Spinal cord (tissue), 10 donors: ENCODE measurements at places on chromosomes 5 and 9.

DNA sequence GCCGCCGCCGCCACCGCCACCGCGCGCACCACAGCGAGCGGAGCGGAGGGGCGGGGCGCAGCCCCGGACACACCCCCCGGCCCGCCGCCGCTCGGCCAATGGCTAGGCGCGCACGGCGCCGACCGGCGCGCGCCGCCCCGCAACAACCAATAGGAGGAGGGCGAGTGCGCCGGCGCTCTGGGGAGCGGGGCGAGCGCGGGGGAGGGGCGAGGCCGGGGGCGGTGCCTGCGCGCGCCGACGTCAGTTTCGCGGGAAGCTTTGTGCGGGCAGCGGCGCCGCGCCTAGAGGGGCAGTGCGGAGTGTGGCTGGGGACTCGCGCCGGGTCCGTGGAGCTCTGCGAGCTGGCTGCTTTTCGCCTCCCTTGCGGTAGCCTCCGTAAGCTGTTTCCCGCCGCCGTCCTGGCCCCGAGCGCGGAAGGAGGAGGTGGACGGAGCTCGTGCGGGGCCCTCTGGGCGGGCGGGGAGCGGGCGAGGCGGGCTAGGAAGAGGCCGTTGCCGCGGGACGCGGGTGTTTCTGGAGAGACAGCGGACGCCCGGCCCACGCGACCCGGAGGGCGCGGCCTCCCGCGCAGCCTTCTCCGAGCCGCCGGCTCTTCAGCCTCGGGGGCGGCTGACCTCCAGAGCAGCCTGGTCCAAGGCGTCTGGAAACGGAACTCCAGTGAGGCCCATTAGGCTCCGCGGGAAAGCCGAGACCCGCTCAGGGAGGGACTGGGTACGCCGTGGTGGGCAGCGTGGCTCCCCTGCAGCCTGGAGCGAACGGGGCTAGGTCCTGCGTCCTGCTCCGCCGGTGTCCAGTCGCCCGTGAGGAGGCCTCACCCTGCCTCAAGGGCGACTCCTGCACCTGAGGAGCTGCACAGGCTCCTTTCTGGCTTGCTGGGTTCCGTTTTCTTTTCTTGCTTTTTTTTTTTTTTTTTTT lies at the start of gene ZMYND19:
Gene ZMYND19, minus strand, starts transcription at position 44 of the 915 bp plus-strand sequence. CDS start 249 bp downstream, outside the sequence.
- DNase-seq: peak; percentile 81

DNA sequence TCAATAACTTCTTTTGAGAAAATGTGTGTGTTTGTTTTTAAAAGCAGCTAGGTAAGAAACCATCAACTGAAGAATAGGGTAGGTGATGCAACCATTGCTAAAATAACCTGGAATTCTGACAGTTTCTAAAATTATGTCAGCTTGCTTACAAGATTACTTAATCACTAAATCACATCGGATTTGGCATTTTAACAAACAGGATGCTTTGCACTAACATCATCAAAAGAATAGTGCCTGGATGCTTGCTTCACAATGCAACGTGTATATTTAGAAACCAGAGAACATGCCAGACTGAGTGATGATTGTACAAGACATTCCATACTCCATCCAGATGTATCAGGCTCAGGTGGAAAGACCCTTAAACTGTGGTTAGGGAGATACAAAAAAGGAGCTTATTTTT lies 43.9 kb downstream of the PAM start:
- DNase-seq: no peak

DNA sequence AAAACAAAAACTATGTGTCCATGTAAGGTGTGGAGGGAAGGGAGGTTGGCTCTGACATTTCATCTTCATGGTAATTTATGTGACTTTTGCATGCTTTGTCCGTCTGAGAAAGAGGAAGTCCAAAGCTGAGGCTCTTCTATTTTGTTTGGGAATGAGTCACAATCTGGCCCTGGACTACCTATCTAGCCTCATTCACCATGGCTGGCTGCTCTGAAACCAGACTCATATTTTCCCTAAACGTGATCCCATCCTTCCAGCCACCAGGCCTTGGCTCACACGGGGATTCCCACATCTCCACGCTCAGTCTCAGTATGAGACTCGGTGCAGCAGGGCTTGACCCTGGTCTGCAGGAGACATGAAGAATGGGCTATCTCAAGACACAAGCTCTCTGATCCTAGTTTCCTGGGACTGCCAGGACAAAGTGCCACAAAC lies 672.8 kb downstream of the ACTL7B start:
- no peak for DNase-seq

DNA sequence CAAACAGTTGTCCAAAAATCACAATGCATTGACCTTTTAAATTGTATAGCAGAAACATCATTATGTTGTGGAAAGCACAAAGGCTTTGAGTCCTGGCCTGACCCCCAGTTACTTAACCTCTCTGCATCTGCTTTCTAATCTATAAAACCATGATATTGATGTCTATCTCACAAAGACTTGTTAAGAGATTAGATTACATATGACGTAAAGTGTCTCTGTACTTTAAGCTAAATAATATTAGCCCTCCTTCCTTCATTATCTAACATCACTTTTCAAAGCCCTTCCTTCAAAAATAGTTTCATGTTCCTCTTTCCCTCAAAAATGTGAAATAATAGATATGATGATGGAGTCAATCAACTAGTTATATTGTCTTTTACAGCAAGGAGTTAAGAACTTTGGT lies 3.4 kb downstream of the ADAMTS6 start:
- DNase-seq: no peak

DNA sequence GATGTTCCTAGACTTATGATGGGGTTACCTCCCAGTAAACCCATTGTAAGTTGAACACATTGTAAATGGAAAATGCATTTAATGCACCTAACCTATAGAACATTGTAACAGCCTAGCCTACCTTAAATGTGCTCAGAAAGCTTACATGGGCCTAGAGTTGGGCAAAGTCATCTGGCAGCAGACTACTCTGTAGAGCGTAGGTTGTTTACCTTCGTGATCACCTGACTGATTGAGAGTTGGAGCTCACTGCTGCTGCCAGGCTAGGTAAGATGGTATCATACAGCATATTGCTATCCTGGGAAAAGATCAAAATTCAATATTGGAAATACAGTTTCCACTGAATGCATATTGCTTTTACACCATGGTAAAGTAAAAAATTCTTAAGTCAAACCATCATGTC lies 95.4 kb downstream of the HTR4 start:
- no peak for DNase-seq

GRCh38 chr5:154198611-154199230 lies 8.2 kb downstream of the GALNT10 start:
- no peak for DNase-seq

DNA sequence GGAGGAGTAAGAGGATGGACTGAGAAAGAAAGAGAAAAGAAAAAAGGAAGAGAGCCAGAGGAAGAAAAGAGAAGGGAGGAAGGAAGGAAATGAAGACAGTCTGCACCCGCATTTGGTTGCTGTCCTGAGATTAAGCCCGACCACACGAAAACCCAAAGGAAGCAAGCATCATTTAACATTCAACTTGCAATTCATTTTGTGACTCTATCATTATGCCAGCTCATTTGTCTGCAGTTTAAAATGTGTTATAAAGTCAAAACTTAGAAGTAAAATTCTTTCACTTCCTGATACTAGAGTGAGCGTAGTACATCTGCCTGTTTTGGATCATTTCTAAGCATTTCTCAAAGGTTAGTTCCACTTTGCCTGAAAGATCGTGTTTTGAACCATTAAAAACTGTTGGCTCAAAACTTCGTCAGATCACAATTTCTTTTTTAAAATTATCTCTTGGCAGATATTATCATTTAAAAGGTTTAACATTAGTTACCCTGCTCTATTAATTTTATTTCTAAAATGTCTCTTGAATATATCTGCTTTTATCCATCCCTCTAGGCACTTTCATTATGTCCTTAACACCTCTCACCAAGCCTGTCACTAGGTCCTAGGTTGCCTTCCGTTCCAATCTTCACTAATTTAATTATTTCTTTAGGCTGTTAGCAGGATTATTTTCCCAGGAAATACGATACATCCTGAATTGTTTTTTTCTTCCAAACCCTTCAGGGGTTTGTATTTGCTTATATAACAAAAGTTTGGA lies 240.9 kb downstream of the TLE4 start:
- no peak for DNase-seq

- peak; percentile 51 for DNase-seq
These were observed 64.4 kb downstream of the FAM114A2 start for GRCh38 chr5:153974131-153974812.

- no peak for DNase-seq
These were observed 221.3 kb downstream of the GRIA1 start for GRCh38 chr5:153711755-153712154.

GRCh38 chr5:96297290-96297689 lies 135.8 kb downstream of the PCSK1 start:
- no peak for DNase-seq

DNA sequence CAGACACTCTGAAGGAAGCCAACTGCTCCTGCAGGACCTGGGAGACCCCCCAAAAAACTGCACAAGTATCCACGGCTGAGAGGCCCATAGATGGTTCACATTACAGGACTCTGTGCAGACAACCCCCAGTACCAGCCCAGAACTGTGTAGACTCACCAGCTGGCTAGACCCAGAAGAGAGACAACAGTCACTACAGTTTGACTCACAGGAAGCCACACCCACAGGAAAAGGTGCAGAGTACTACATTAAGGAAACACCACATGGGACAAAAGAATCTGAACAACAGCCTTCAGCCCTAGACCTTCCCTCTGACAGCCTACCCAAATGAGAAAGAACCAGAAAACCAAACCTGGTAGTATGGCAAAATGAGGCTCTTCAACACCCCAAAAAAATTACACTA lies 281.2 kb upstream of the RGMB start:
- no peak for DNase-seq

GRCh38 chr9:70259512-70259802 lies 679 bp downstream of the SMC5 start:
- no peak for DNase-seq

- no peak for DNase-seq
These were observed 108.7 kb upstream of the NFIL3 start for GRCh38 chr9:91532325-91532724.

GRCh38 chr9:2126331-2126803 lies 111.2 kb downstream of the SMARCA2 start:
- DNase-seq: peak; percentile 28

GRCh38 chr9:134600836-134601638 lies 40.6 kb upstream of the COL5A1 start:
- DNase-seq: no peak

DNA sequence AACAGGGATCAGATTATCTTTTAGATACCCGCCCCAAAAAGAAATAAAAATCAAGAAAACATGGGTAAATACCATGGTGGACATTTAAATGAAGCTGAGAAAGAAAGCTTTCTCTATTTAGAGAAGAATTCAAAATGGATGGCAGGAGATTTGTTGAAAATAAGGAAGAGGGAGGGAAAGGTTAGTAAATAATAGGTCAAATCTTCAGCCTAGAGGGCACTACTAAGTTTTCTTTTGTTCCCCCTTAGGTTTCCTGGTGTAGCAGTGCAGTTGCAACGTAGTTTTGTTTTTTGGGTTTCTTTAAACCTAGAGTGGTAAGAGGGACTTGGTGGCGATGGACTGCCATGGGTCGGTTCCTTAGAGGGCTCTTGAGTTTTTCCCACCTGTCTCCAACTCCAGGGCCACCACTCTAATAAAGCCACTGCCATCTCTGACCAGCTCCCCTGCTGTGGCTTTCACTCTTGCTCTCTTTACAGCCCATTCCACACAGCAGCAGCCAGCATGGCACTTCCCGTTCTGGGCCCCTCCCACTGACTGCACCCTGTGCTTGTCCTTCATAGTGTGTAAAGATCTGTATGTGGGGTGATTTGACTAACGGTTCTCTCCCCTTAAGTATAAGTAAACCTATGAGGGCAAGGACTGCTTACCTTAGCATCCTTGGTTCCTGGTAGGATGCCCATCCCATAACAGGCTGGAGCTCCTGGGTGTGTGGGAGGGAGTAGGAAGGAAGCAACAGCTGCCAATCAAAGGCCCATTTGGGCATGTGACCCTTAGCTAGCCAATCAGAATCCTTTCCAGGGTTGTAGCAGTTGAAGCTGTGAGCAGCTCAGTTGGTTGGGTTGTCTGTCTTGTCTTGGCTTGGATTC lies 118.3 kb downstream of the SLC1A3 start:
- no peak for DNase-seq

DNA sequence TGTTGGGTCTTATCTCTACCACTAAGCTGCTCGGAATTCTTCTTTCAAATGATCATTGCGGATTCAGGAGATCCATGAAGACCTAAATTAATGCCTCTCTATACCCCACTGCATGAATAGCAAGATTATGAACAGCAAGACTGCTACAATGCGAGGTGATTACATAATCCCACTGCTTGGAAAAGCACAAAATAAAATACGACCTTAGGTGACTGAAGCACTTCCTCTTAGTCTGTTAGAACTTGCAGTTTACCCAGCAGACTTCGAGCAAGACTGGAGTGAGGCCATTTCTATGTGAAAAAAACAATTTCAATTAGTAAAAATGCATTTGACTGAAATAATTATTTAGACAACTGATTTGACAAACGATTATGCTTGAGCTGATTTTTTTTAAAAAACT lies 59.8 kb downstream of the SH3RF2 start:
- DNase-seq: no peak

DNA sequence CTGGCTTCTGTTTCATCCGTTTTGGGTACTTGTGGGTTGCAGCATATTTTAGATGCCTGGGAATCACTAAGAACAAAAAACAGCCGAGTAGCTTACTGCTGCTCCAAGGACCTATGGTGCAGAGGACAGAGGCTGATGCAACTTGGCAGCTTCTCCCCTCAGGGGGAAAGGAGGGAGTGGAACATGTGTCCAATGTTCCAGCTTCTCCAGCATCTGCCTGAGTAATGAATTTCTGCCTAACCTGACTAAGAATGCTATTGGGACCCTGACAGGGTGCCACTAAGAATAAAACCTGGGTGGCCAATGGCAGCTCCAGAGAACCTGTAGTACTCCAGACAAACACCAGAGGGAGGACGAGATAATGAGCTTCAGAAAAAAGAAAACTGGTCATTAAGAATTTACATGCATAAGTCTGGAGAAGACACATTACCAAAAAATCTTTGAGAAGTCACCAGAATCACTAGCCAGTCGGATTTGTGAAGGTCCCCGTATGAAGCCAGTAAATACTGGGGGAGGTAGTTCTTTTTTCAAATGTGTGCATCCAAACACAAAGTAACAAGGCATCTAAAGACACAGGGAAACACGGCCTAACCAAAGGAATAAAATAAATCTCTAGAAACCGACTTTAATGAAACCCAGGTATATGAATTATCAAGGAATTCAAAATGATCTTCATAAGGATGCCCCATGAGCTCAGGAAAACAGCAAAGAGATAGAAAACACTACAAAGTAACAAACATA lies 293.5 kb downstream of the HINT1 start:
- DNase-seq: no peak

- peak; percentile 80 for DNase-seq
These were observed 56.6 kb downstream of the LSM11 start for GRCh38 chr5:157800137-157800536.

DNA sequence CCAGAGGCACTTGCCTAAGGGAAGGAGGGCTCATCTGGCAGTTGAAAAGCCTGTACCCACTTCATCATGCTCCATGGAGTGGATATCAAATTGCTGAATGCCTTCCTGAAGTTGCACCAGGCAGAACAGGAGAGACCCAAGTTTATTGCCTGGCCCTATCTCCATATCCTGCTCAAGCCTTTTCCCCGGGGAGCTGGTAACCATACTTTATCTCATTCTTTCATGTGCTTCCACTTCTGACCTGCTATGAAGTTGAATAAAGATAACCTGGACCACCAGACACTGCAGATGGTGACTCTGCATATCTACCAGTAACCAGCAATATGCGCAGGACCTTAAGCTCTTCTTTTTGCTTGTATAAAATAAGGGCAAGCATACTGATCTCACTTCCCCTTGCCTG lies 1397.5 kb upstream of the CDH6 start:
- DNase-seq: no peak
